ENCODE measurements at places on chromosomes 7 and 10. TPM values are rescaled to one million over a fixed set of nuclear protein-coding genes. Genes with fewer than 3 reads are reported as not detected.

- DNase-seq = no peak
These were observed 436.0 kb upstream of the ADARB2 start for GRCh38 chr10:2173327-2173726.

GRCh38 chr7:154183482-154183881, 131.3 kb downstream of the DPP6 start:
- DNase-seq = no peak

DNA sequence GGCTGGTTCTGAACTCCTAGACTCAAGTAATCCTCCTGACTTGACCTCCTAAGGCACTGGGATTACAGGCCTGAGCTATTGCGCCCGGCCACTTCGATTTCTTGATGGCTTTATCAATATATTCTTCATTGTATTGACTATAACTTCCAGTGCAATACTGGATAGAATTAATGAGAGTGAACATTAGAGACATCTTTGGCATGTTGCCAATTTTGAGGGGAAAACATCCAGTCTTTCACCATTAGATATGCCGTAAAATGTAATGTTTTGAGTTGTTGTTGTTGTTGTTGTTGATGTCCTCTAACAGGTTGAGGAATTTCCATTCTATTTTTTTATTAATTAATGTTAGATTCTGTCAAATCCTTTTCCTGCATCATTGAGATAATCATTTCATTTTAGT, 578.9 kb downstream of the ZWINT start:
- no peak for DNase-seq

GRCh38 chr7:96707901-96708774, 1.5 kb downstream of the SEM1 start:
- no peak for DNase-seq

DNA sequence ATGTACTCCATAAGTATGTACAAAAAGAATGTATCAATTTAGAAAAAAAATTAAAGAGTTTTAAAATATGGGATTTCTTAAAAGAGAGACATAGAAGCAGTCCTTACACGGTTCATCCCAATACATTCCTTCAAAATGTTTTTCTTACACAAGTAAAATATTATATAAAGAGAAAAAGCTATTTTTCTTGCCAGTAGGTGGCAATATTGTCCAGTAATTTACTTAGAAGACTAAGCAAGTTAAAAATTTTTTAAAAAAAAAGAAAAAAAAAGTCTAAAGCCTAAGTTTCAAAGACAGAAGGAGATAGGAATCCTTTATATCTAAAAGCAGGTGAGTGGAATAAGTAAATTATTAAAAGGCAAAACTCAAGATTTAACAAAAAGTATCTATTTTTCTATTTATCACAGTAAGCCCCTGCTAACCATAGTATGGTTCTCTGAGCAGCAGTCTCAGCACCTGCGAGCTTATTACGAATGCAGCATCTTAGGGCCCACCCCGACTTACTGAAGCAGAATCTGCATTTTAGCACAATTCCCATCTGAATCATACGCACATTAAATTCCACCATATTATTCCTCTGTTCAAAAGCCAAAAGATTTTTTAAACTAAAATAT, 240.6 kb downstream of the DGKI start:
- DNase-seq = no peak

The PTN gene
- 23.0 TPM for polyA plus RNA-seq

The ZNF862 gene
- polyA plus RNA-seq = 9.6 TPM

The IGF2BP3 gene
- not detected for polyA plus RNA-seq

The CDH23 gene
- polyA plus RNA-seq = 1.6 TPM

The CH25H gene
- 0.51 TPM for polyA plus RNA-seq
